ENCODE measurements at places on chromosomes 6 and 20. TPM values are rescaled to one million over a fixed set of nuclear protein-coding genes. Genes with fewer than 3 reads are reported as not detected.

The STK4 gene
- 40.1 TPM for total RNA-seq

The TMEM74B gene
- 0.71 TPM for total RNA-seq

The HLA-DRA gene
- total RNA-seq: 274 TPM

The TMEM181 gene
- total RNA-seq: 25.9 TPM

The RIPPLY2 gene
- not detected for total RNA-seq

The PPP1R14C gene
- total RNA-seq: 0.58 TPM

The SEL1L2 gene
- not detected for total RNA-seq

The GPR31 gene
- total RNA-seq: not detected

The SIRPA gene
- 62.9 TPM for total RNA-seq
